ENCODE measurements at places on chromosomes 4 and X. TPM values are rescaled to one million over a fixed set of nuclear protein-coding genes. Genes with fewer than 3 reads are reported as not detected.

The ADH1B gene
- not detected for polyA plus RNA-seq

The CXorf65 gene
- polyA plus RNA-seq: 1.5 TPM

The ANOS1 gene
- not detected for polyA plus RNA-seq

The MUC7 gene
- polyA plus RNA-seq: not detected

The ETNPPL gene
- polyA plus RNA-seq: not detected

The OPHN1 gene
- not detected for polyA plus RNA-seq

The ASB5 gene
- polyA plus RNA-seq: not detected

The RTL9 gene
- polyA plus RNA-seq: not detected

The NAP1L2 gene
- polyA plus RNA-seq: 0.38 TPM

The C4orf51 gene
- polyA plus RNA-seq: not detected

The NAA11 gene
- polyA plus RNA-seq: not detected

The YY2 gene
- 0.43 TPM for polyA plus RNA-seq

The PRR27 gene
- not detected for polyA plus RNA-seq

The MTMR8 gene
- polyA plus RNA-seq: 1.7 TPM

The LRCH2 gene
- polyA plus RNA-seq: not detected

The BLOC1S4 gene
- 55.9 TPM for polyA plus RNA-seq

The ADD1 gene
- 300 TPM for polyA plus RNA-seq

The NPY2R gene
- polyA plus RNA-seq: not detected

The ANXA5 gene
- 170 TPM for polyA plus RNA-seq

The GPR50 gene
- polyA plus RNA-seq: not detected

The DCAF8L2 gene
- not detected for polyA plus RNA-seq

The ABCG2 gene
- polyA plus RNA-seq: not detected

The UGT2A3 gene
- not detected for polyA plus RNA-seq

The PIM2 gene
- polyA plus RNA-seq: 216 TPM

The HS6ST2 gene
- polyA plus RNA-seq: not detected

The AFP gene
- polyA plus RNA-seq: not detected

The NWD2 gene
- polyA plus RNA-seq: not detected

The MAGEE1 gene
- 3.6 TPM for polyA plus RNA-seq

The HDX gene
- polyA plus RNA-seq: 2.7 TPM

The CHRDL1 gene
- not detected for polyA plus RNA-seq

The CNKSR2 gene
- polyA plus RNA-seq: 4.0 TPM

The AFM gene
- polyA plus RNA-seq: not detected

The TMEM35A gene
- not detected for polyA plus RNA-seq

The COL4A6 gene
- not detected for polyA plus RNA-seq

The TMPRSS11B gene
- polyA plus RNA-seq: not detected

The RHOXF2 gene
- polyA plus RNA-seq: not detected

The PABPC4L gene
- not detected for polyA plus RNA-seq

The ASMT gene
- 1.8 TPM for polyA plus RNA-seq

The GLRA3 gene
- polyA plus RNA-seq: 0.98 TPM

The GIMD1 gene
- polyA plus RNA-seq: not detected

The BMPR1B gene
- not detected for polyA plus RNA-seq

The SPARCL1 gene
- polyA plus RNA-seq: not detected

The GABRE gene
- not detected for polyA plus RNA-seq

The TCP11X2 gene
- polyA plus RNA-seq: not detected

The MAOB gene
- polyA plus RNA-seq: not detected

The MAGEB4 gene
- polyA plus RNA-seq: not detected

The TMEM31 gene
- not detected for polyA plus RNA-seq

The UBQLN2 gene
- 37.5 TPM for polyA plus RNA-seq

The HS3ST1 gene
- 5.5 TPM for polyA plus RNA-seq

The TKTL2 gene
- not detected for polyA plus RNA-seq

The RBPJ gene
- 55.5 TPM for polyA plus RNA-seq

The POLA1 gene
- polyA plus RNA-seq: 4.3 TPM

The SMIM10 gene
- polyA plus RNA-seq: not detected

The HMGN5 gene
- polyA plus RNA-seq: 1.1 TPM

The NOX1 gene
- polyA plus RNA-seq: not detected

The LAP3 gene
- polyA plus RNA-seq: 47.6 TPM

The LPAR4 gene
- polyA plus RNA-seq: not detected

The GAGE1 gene
- not detected for polyA plus RNA-seq

All from IgD-negative memory B cell (primary cell).